ENCODE measurements at places on chromosomes 3 and 15. TPM values are rescaled to one million over a fixed set of nuclear protein-coding genes. Genes with fewer than 3 reads are reported as not detected.

Gene C2CD4A
- not detected for total RNA-seq

Gene SOX14
- not detected for total RNA-seq

Gene HESX1
- not detected for total RNA-seq

Gene PLXNA1
- total RNA-seq, result 82.6 TPM

Gene DAZL
- total RNA-seq, result not detected

Gene ZMAT3
- 6.1 TPM for total RNA-seq

Gene ZNF80
- total RNA-seq, result not detected

Gene RYR3
- total RNA-seq, result under 0.01 TPM

Gene CLDN18
- not detected for total RNA-seq

Gene CILP
- not detected for total RNA-seq

Gene IL5RA
- total RNA-seq, result not detected

Gene GOLGA8T
- total RNA-seq, result 0.10 TPM

Gene PYGO1
- 7.5 TPM for total RNA-seq

Gene GREM1
- total RNA-seq, result 0.10 TPM

Gene SHISA5
- 284 TPM for total RNA-seq

Gene CSK
- 39.7 TPM for total RNA-seq

Gene EPHB1
- 0.17 TPM for total RNA-seq

Data from foreskin keratinocyte (primary cell).